ENCODE measurements at places on chromosomes 13 and 19. TPM values are rescaled to one million over a fixed set of nuclear protein-coding genes. Genes with fewer than 3 reads are reported as not detected.

GRCh38 chr19:18775586-18776287 lies 15.4 kb downstream of the COMP start:
- no peak for DNase-seq

LIM2 gene
- not detected for total RNA-seq

GRCh38 chr13:32195713-32196112 lies 119.5 kb downstream of the ZAR1L start:
- DNase-seq: no peak

OR10H2 gene
- not detected for total RNA-seq

GRCh38 chr19:48844472-48844871 lies 8.2 kb upstream of the HSD17B14 start:
- DNase-seq: no peak

ADPRHL1 gene
- 2.7 TPM for total RNA-seq

SIGLECL1 gene
- total RNA-seq: not detected

DNA sequence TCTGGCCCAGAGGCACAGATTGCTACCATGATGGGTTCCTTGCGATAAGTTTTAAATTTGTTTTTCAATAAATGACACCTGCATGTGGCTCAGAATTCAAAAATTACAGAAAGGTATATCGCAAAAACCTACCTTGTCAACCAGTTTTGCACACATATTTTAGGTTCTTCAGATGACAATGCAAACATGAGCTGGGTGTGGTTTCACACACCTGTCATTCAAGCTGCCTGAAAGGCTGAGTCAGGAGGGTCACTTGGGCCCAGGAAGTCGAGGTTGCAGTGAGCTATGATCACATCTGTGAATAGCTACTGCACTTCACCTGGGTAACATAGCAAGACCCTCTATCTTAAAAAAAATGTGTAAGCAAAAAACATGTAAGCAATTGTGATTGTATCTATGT lies 56.1 kb downstream of the DNM2 start:
- no peak for DNase-seq

- DNase-seq: no peak
Measured at GRCh38 chr19:570251-570686, 2.1 kb upstream of the BSG start.

DNA sequence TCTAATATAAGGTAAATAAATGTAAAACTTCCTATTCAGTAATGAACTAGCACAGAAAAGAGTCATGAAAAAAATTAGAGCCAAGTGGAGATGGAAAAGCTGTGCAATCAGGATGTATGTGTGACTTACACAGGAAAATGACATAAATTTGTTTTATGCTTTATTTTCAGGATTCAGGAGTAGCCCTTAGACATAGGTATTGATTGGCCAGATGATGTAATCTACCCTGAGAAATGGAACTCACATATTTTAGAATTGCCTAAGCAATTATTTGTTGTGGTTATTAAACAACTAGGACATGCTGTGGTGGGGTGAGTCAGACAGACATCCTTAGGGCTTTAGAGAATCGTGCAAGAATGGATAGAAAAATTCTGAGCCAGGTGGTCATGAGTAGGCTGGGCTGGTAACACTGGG lies 110.6 kb downstream of the PCDH9 start:
- no peak for DNase-seq

DNA sequence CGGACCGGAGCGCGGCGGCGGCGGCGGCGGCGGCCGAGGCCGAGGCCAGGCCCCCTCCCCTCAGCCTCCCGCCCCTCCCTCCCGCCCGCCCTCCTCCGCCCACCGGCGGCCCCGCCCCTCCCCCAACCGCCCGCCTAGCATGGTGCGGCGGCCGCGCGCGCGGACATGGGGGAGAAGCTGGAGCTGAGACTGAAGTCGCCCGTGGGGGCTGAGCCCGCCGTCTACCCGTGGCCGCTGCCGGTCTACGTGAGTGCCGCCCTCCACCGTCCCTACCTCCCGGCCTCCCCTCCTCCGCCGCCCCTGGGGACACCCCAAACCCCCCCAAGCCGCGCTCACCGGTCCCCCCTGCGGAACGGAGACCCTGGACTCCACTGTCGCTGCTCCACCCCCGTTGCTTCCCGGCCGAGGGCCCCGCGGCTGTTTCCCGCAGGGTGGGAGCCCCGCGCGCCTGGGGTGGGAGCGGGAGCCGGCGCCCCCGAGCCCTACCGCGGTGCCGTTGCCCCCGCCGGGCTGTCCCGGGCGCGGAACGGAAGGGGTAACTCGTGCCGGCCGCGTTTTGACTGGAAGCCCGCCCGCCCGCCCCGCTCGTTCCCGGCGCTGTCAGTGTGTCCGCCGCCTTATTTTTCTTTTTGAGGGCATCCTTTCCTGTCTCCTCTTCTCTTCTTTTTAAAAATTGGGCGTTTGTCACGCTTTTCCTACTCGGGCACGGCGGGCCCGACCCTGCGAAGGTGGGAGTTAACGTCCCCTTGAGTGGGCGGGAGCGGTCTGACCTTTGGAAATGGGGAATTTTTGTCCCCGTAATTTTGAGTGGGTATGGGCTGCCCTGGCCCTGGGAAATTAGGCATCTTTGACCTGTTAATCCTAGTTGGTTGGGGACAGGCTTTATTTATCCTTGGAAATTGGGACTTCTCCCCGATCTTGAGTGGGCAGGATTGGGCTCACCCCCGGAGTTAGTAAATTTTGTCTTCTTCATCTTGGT lies 576 bp downstream of the DOT1L start:
- DNase-seq: no peak

- no peak for DNase-seq
Measured at GRCh38 chr19:508204-509150, 1.2 kb downstream of the TPGS1 start.

CRB3 gene
- 0.82 TPM for total RNA-seq

- DNase-seq: no peak
Measured at GRCh38 chr13:45333977-45334922, 6.7 kb downstream of the TPT1 start.

HCST gene
- total RNA-seq: 57.0 TPM

DNA sequence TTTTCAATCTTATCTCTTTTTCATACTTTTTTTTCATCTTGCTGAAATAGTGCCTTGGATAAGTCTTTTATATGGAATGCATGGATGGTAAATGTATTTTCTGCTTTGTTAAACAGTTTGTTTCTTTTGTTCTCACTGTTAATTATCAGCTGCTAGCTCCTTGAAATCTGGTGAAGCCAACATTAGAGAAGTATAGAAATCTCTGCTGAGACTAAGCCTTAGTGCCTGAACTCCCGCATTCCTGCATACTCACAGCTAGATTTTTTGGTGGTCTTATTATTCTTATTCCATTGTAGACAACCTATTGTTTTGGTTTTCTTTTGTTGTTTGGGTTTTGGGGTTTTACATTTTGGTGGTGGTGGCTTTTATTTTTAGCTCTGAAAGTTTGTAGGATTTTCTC lies 48.4 kb downstream of the DNAJC15 start:
- no peak for DNase-seq

GRCh38 chr19:43700395-43701000 lies 15.4 kb upstream of the IRGC start:
- peak; percentile 35 for DNase-seq

KLK4 gene
- total RNA-seq: not detected

GRCh38 chr19:38654628-38655055 lies 7.2 kb downstream of the ACTN4 start:
- no peak for DNase-seq

GRCh38 chr13:112062072-112062567 lies 4.8 kb upstream of the SOX1 start:
- no peak for DNase-seq

DNA sequence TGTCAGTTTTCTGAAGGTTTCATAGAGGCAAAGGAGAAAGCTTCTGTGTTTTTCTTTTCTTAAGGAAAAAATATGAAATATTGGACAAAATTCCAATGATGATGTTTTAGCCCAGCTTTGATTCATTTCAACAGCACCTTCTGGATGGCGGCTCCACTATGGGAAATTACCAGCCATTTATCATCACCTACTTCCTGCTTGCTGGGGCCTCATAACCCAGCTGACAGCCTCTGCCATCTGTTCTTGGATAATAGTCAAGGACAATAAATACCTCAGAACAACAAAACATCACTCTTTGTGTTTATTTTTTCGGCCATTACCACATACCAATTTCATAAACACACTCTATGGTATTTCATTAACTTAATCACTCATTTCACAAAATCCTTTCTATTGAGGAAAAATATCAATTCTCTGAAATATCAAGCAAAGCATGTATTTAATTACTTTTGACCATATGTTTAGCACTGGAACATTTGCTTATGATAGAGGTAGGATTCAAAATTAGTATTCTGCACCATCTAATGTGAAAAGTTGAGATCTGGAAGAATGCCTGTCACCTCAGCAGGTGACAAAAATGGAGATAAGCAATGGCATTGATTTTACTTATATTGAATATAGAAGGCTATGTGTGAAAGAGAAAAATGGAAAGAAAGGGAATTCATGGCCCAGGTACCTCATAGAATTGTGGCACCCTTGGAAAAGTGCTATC lies 629.7 kb downstream of the LIG4 start:
- DNase-seq: no peak

FSTL3 gene
- 133 TPM for total RNA-seq

- DNase-seq: no peak
Measured at GRCh38 chr13:95740979-95741320, 64.0 kb downstream of the DNAJC3 start.

DNA sequence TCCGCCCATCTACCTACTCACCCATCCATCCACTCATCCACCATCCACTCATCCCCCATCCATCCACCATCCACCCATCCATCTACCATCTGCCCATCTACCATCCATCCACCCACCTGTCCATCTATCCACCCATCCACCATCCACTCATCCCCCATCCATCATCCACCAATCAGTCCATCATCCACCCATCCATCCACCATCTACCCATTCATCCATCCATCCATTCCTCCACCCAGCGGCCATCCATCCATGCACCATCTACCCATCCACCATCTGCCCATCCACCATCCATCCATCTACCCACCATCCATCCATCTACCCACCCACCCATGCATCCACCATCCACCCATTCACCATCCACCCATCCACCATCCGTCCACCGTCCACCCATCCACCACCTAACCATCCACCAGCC lies 13.6 kb upstream of the JUND start:
- no peak for DNase-seq

INSR gene
- total RNA-seq: 75.0 TPM

DNA sequence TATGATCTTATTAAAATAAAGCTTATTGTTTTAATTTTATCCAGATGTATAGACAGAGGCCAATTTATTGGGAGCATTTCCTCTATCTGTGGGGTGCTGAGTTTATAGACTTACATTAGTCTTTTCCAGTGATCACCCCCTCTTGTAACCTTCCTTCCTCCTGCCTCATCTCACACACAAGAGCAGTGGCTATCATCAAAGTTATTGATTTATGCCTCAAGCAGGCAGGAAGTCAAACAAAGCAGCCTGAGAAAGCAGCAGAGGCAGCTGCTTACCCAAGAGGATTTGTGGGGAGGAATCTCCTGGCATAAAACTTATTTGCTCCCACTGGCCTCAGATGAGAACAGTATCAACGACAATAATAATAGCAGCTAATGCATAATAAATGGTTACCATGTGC lies 26.3 kb upstream of the DCLK1 start:
- no peak for DNase-seq

- no peak for DNase-seq
Measured at GRCh38 chr13:41053384-41053826, 7.9 kb upstream of the WBP4 start.

- no peak for DNase-seq
Measured at GRCh38 chr13:40315416-40316064, 350.9 kb downstream of the FOXO1 start.

- no peak for DNase-seq
Measured at GRCh38 chr19:718991-719512, 10.3 kb downstream of the PALM start.

ZNF135 gene
- total RNA-seq: 1.2 TPM

DNA sequence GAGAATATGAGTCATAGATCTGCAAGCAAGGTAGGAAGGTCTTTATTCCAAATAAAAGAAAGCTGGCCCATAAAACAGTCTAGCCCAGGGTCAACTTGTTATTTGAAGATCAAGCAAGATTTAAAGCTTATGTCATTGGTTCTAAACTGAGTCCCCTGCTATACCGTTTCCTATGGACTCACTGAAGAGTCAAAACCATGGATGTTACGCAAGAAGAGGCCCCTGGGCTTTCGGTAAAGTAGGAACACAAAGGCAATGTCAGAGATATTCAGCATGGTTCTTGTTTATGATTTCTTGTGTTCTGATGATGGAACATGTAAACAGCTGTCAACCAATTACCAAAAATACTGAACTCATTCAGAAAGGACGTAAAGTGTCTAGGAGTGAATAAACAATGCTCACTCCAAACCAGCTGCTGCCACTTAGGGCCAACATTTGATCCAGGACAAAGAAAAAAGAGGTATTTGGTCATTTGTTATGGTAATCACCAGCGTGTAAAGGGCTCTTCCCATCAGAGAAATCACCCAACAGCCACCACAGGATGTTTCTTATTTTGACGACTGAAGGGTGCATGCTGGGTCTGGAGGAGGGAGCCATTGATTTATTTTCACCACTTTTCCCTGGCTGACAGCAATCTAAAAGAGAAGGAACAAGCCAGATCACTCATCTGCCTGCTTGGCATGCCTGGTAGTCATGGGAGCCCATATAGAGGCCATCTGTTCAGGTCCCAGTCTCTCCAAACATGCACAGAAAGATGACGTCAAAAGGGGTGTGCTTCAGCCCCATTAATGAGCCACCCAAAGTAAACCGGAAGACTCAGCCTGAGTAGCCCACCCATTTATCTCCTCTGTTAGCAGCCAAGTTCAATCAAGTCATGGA lies 68.3 kb downstream of the FGF14 start:
- DNase-seq: no peak

DNA sequence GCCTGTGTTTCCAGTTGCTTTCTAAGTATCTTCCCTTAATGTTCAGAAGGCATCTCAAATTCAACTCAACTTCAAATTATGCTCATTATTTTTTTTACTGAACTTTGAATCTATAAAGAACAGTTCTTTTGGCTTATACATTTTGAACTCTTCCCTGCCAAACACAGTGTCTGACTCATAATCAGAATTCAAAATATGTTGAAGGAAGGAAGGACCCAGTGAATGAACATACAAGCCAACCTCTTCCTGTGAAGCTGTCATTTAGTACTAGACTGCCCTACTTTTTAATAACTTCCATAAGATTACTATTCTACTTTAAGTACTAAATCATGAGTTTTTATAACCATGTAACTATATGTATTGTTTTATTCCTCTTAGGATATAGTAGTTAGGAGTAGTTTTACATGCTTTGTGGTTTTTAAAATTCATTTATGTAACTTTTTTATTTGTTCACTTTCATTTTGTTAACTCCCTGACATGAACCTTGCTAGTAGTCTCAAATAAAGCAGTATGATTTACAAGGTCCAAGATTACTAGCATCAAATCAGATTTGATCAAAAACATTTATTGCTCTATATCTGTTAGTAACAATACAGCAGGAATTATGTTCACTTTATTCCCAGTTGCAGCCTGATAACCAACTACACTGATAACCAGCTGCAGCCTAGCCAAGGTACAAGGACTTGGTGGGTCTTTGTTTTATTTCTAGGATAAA lies 6.4 kb downstream of the NUDT15 start:
- DNase-seq: no peak

- no peak for DNase-seq
Measured at GRCh38 chr13:113145496-113145895, 13.0 kb upstream of the PROZ start.

Data from omental fat pad (tissue), 4 donors.